Renal cortex interstitium (tissue), 15 donors: ENCODE measurements at places on chromosomes 6 and 20.

GRCh38 chr20:63290136-63290676, 2.8 kb upstream of the COL20A1 start:
- no peak for DNase-seq

DNA sequence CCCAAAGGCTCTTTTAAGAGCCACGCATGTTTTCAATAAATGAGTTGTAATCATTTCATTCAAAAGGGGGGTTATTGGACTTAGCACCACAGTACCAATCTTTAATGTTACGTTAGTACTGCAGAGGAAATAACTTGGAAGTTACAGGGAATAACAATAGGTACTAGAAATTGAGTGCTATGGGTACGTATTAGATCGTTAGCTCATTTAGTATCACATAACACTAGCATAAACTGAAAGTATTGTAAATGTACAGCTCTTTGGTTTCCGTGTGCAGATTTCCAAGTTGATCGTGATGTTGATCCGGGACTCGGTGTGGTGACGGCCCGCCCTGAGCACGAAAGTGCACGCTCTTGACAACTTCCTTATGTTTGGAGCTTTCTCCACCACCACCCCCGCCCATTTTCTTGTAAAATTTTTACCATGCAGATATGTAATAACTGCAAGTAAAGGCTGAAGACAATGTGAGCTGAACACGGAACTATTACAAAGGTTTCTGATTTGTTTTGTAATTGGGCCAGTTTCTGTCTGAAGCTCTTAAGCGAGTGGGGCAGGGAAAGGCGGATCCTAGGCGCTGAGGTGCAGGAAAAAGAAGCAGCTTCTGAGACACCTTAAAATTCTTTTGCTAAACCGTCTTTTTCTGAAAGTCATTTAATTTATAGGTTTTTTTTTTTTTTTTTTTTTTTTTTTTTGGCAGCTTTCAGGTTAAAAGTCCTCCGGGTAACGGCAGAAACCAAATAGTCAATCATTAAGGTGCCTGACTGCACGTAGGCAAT, 71.5 kb downstream of the HFE start:
- DNase-seq: peak; percentile 66

GRCh38 chr20:25048519-25048952, 9.4 kb downstream of the ACSS1 start:
- DNase-seq: no peak

DNA sequence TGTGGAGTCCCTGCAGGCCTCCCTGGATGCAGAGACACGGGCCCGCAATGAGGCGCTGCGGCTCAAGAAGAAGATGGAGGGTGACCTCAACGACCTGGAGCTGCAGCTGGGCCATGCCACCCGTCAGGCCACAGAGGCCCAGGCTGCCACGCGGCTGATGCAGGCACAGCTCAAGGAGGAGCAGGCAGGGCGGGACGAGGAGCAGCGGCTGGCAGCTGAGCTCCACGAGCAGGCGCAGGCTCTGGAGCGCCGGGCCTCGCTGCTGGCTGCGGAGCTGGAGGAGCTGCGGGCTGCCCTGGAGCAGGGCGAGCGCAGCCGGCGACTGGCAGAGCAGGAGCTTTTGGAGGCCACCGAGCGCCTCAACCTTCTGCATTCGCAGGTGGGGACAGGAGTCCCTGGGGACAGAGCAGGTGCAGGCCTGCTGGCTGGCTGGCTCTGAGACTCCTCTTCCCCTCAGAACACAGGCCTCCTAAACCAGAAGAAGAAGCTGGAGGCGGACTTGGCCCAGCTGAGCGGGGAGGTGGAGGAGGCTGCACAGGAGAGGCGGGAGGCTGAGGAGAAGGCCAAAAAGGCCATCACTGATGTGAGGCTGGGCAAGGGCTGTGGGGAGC, 44.7 kb downstream of the MYH7B start:
- DNase-seq: no peak

DNA sequence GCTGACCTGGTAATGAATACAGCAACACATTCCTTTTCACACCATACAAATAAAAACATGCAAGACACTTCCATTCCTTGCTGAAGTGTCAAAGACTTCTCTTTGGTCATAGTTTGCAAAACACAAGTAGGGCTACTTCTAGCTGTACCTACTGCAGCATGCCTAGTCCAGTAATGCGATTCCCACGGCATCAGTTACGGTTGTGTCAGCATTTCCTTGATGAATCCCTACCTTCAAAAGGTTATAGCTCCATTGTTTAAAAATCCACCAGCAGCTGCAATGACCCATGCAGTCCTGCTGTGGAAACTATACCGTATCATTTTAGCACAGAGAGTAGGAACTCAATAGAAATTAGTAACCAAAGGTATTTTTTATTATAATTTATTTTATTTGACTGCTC, 1371.5 kb downstream of the EPHA7 start:
- DNase-seq: peak; percentile 18

- DNase-seq: no peak
Measured at GRCh38 chr6:139395891-139396301, 21.4 kb upstream of the CITED2 start.

DNA sequence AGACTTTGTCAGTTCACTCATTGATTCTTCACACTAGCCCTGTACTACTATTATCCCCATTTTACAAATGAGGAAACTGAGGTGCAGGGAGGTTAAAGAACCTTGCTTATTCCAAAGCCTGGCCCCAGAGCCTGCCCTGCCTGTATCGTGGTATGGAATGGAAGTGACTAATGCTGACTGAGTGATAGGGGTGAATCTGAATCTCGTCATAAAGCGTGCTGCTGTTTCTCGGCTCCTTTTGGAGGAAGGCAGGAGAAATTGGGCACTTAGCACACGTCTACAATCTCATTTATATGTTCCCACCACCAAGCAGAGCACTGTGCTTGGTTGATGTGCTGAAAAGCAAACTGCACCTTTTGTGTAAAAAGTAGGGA, 17.1 kb downstream of the GFRA4 start:
- DNase-seq: no peak

DNA sequence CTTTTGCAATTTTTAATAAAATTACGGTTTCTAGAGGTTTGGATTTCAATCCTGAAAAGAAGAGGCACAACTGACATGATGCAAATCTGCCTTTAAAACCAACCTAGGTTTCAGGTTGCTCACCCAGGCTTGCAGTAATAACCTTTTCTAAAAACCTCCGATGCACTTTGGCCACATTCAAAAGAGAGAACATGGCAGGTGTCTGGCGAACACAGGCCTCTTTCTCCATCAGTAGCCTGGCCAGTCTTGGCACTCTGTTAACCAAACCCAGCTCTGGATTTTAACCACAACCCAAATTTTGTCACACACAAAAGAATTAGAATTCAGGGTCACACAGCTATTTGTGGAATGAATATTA, 55.8 kb upstream of the MAFB start:
- no peak for DNase-seq

GRCh38 chr6:93213028-93213427, 206.3 kb downstream of the EPHA7 start:
- no peak for DNase-seq

GRCh38 chr6:14692208-14692607, 553.7 kb upstream of the JARID2 start:
- no peak for DNase-seq

- DNase-seq: no peak
Measured at GRCh38 chr6:12222405-12223366, 67.5 kb upstream of the EDN1 start.

GRCh38 chr6:36413489-36414480, 26.3 kb upstream of the ETV7 start:
- no peak for DNase-seq

- no peak for DNase-seq
Measured at GRCh38 chr6:7805850-7806214, 79.9 kb downstream of the BMP6 start.

DNA sequence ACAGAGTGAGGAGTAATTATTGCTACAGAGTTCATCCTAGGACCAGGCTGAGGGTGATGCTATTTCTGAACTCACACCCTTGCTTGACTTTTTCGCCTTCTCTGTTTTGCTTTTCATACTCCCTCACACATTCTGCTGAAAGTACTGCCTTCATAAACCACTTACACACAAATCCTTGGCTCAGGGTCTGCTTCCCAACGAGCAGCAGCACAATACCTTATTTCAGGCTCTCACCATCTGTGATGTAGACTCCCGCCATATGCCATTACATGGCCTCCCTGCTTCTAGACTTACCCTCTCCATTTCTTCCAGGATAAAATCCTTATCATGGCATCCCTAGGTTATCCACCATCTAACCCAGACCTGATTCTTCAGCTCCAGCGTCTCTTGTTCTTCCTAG, 321.3 kb upstream of the SPTLC3 start:
- no peak for DNase-seq

- no peak for DNase-seq
Measured at GRCh38 chr6:80637312-80637711, 530.8 kb downstream of the BCKDHB start.

GRCh38 chr6:166206066-166206465, 38.4 kb upstream of the TBXT start:
- no peak for DNase-seq

GRCh38 chr20:50996901-50997865, 25.7 kb downstream of the KCNG1 start:
- no peak for DNase-seq

DNA sequence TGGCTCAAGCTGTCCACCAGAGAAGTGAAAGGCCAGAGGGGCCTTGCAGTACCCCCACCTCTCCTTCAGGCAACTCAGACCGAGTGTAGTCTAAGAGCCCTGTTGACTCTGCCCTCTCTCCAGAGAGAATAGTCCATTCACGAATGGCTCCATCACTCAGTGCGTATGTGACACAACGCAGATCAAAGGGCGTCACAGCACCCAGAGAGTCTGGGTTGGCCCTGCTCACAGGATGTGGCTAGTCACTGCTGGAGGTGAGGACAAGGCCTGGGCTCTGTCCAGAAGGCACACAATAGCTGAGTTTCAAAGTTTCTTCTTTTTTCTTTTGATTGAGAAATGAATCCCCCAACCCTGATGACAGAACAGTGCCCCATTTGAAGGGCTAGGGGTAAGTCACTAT, 74.1 kb downstream of the TRMT11 start:
- no peak for DNase-seq

GRCh38 chr6:108616973-108617372, 56.3 kb downstream of the FOXO3 start:
- no peak for DNase-seq

- no peak for DNase-seq
Measured at GRCh38 chr20:46347841-46348803, 39.8 kb upstream of the CDH22 start.

DNA sequence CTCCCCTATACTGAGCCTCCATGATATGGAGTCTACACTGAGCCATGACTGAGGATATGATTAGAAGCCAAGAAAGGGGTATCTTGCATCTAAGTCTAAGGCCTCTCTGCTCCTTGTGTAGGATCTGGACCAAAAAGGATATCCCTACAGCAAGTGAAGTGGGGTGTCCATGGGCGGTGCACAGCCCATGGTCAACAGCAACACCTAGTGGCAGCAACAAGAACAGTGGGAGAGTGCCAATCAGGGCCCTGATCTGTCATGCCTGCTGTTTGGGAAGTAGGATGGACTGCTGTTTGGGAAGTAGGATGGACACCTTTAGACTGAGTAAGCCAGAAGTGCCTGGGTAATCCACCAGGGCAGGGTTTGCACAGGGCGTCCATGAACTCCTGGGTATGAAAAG, 22.4 kb downstream of the PTGIS start:
- DNase-seq: no peak

GRCh38 chr6:160791981-160792418, 90.0 kb downstream of the PLG start:
- no peak for DNase-seq

GRCh38 chr6:132425176-132425575, 23.9 kb upstream of the MOXD1 start:
- DNase-seq: no peak

- no peak for DNase-seq
Measured at GRCh38 chr20:34364223-34364506, 1.1 kb downstream of the ITCH start.

DNA sequence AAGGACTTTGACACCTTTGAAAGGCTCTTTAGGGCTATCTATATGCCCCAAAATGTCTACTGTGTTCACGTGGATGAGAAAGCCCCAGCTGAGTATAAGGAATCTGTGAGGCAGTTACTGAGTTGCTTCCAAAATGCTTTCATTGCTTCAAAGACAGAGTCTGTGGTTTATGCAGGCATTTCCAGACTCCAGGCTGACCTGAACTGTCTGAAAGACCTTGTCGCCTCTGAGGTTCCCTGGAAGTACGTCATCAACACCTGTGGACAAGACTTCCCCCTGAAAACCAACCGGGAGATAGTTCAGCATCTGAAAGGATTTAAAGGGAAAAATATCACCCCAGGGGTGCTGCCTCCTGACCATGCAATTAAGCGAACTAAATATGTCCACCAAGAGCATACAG, 65.2 kb downstream of the GCNT2 start:
- no peak for DNase-seq

- no peak for DNase-seq
Measured at GRCh38 chr6:127404133-127404532, 55.1 kb downstream of the KIAA0408 start.

DNA sequence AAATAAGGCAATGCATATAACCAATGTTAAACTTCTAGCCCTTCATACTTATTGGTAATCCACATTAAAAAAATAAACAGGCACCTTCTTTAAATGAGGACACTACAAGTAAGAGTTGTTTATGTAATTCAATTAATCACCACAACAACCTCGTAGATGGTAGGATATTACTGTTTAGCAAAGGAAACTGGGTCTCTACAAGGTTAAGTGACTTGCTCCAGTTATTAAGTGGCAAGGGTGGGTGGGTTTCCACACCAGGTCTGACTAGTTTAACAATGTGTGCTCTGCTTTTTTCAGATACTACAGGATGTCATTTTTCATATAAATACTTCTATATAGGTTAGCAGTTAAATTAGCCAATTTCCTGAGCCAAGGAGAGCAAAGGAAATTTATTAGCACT, 129.1 kb downstream of the MAN1A1 start:
- no peak for DNase-seq

GRCh38 chr20:325889-326644, 715 bp downstream of the SOX12 start:
- DNase-seq: no peak

- no peak for DNase-seq
Measured at GRCh38 chr6:95487817-95488216, 89.5 kb upstream of the MANEA start.

DNA sequence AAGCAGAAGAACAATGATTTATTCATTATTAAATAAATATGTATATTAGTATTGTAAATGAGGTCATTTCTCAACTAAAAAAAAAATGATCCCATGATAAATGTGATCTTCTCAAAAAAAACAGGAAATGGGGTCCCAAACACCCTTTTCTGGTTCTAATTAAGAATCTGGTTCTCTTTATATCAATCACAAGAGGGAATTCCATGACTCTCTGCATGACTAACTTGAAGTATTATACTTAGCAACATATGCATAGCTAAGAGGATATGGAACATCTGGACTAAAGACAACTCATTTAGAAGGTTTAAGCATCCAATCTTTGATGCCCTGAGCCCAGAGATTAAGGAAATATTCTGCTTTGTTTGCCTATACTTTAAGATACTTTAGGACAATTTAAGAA, 89.7 kb upstream of the EMILIN3 start:
- no peak for DNase-seq

GRCh38 chr6:63446405-63446804, 125.9 kb upstream of the LOC128125822 start:
- DNase-seq: no peak

- no peak for DNase-seq
Measured at GRCh38 chr6:133887156-133887879, 1.6 kb upstream of the TCF21 start.
